Parietal lobe (tissue), 2 donors: ENCODE measurements at places on chromosomes 11 and 22. TPM values are rescaled to one million over a fixed set of nuclear protein-coding genes. Genes with fewer than 3 reads are reported as not detected.

OR51B4 gene
- 0.94 TPM for total RNA-seq

KRTAP5-1 gene
- not detected for total RNA-seq

SCGB1C1 gene
- total RNA-seq: not detected

KCTD14 gene
- 1.3 TPM for total RNA-seq

SYT13 gene
- 153 TPM for total RNA-seq

HORMAD2 gene
- not detected for total RNA-seq

GRIK4 gene
- 5.3 TPM for total RNA-seq

TIMM8B gene
- total RNA-seq: 48.8 TPM

BTG4 gene
- not detected for total RNA-seq

SAA2 gene
- total RNA-seq: not detected

SHANK2 gene
- total RNA-seq: 99.2 TPM

DMC1 gene
- total RNA-seq: 4.1 TPM

TMPRSS5 gene
- 4.1 TPM for total RNA-seq

C22orf42 gene
- not detected for total RNA-seq

RAC2 gene
- total RNA-seq: not detected

YPEL4 gene
- total RNA-seq: 5.6 TPM

CARD18 gene
- total RNA-seq: not detected

NNMT gene
- total RNA-seq: 2.8 TPM

PRRG4 gene
- under 0.01 TPM for total RNA-seq

CFAP300 gene
- total RNA-seq: 2.5 TPM

RAB3IL1 gene
- 3.4 TPM for total RNA-seq

SPI1 gene
- total RNA-seq: 1.6 TPM

GRM5 gene
- 163 TPM for total RNA-seq

MUC5AC gene
- not detected for total RNA-seq

IGF2 gene
- total RNA-seq: 3.1 TPM

C1QTNF5 gene
- 1.6 TPM for total RNA-seq

OR10G8 gene
- not detected for total RNA-seq

TTC36 gene
- 7.2 TPM for total RNA-seq

SPA17 gene
- total RNA-seq: 3.8 TPM

SLC17A6 gene
- total RNA-seq: 17.2 TPM

OR5A1 gene
- total RNA-seq: not detected

TSPAN32 gene
- total RNA-seq: not detected

FOSL1 gene
- not detected for total RNA-seq

SCGB1D2 gene
- not detected for total RNA-seq

NPTXR gene
- total RNA-seq: 24.4 TPM

OR4D5 gene
- not detected for total RNA-seq

UBASH3B gene
- total RNA-seq: 25.7 TPM

SMC1B gene
- not detected for total RNA-seq

DSCAML1 gene
- total RNA-seq: 30.7 TPM

BDNF gene
- total RNA-seq: 2.8 TPM

APOL5 gene
- total RNA-seq: not detected

RIN1 gene
- 0.94 TPM for total RNA-seq

TTLL8 gene
- not detected for total RNA-seq

RAG1 gene
- 0.31 TPM for total RNA-seq

UPK3A gene
- total RNA-seq: not detected

MRGPRX4 gene
- not detected for total RNA-seq

OTOG gene
- 0.63 TPM for total RNA-seq

AIFM3 gene
- total RNA-seq: 4.7 TPM

SMIM35 gene
- total RNA-seq: not detected
